Activated T-cell treated with anti-CD3 and anti-CD28 coated beads, Interleukin-2, amount 50 U/mL, for 48 hours (primary cell): ENCODE measurements at places on chromosomes 2 and 18.

GRCh38 chr2:37975808-37976207 lies 50.7 kb downstream of the RMDN2 start:
- no peak for DNase-seq

DNA sequence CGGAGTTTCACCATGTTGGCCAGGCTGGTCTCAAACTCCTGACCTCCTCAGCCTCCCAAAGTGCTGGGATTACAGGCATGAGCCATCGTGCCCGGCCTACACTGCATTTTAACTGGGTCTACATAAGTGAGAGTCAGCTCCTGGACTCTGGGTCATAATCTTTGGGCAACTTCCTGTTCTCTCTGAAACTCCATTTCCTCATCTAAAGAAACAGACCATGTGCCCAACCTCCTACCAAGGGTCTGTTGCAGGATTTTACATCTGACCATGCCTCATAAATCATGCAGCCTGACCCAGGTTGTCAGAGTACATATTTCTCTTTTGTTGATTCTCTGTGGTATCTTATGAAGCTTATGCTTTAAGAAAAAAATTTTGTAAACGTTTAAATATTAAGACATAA lies 280.4 kb downstream of the ALPK2 start:
- DNase-seq, result no peak

- no peak for DNase-seq
Measured at GRCh38 chr2:64643838-64644457, 9.8 kb downstream of the SERTAD2 start.

GRCh38 chr2:9158786-9159779 lies 47.5 kb upstream of the ASAP2 start:
- no peak for DNase-seq

DNA sequence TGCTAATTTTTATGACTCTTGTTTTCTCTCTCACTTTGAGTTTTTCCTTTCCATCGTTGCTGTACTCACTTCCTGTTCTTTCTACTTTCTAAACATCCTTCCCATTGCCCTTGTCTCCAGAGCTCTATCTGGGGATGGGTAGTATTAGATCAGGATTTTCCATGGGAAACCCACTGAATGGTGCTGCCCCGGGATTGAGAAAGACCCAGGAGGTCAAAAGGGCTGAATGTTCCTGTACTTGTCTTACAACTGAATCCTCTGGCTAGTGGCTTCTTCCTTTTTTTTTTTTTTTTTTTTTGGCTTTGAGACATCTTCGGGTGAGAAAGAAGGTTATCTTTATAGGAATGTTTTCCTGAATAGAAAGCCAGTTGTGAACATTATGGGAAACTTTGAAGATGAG lies 364.8 kb upstream of the SLC14A2 start:
- DNase-seq, result no peak

DNA sequence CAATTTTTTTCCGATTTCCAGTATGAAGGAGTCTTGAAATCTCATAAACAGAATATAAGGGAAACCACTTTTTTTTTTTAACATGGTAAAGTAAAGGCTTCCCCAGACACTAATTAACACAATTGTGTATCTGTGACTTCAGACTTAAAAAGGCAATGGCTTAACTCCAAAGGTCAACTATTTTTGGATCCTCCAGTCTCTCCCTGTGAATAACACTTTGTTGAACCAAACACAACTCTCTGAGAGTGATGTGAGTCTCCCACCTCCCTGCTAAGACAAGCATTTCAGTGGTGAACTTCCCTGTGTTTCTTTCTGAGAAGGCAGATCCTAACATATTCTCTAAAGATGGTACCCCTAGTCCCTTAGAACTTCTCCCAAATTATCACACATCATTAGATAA lies 219.6 kb upstream of the RBBP8 start:
- no peak for DNase-seq

DNA sequence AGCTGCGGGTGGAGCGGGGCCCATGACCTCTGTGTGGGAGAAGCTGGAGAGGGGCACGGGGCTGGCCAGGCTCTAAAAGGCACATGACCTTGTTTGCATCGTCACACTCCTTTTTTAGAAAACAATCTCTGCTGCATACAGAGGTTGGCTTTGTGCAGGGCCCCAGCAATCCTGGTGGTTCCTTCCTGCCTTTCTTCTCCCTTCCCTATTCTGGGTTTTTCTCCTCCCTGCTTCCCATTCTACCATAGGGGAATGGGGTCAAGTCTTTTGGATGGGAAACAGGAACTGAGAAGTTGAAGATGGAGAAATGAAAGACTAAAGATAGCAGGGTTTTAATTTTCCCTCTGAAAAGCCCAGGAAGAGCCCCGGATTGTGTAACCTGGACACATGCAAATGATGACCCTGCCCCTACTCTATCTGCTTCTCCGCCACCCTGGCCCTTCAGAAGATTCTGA lies 53.9 kb downstream of the ASAP2 start:
- no peak for DNase-seq

- DNase-seq, result no peak
Measured at GRCh38 chr2:153971250-153971649, 99.5 kb downstream of the GALNT13 start.

DNA sequence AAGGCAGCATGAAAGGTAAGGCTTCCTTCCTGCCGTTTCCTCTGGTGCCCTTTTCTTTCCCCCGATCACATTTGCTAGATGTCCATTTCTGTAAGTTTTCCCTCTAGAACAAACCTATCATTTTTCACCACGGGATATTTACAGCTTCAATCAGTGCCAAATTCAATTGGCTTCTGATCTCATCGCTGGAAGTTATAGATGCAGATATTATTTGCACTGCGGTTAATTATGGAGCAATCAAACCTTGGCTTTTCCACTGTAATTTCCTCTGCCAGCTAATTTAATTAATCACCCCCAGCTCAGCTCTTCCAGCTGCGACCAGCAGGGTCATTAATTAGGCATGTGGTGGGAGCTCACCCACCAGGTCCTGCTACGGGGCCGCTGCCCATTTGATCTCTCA lies 86.1 kb downstream of the GBX2 start:
- DNase-seq, result no peak

GRCh38 chr2:43218702-43219382 lies 7.6 kb downstream of the ZFP36L2 start:
- peak; percentile 60 for DNase-seq

- DNase-seq, result no peak
Measured at GRCh38 chr2:224986477-224986876, 55.8 kb downstream of the DOCK10 start.

DNA sequence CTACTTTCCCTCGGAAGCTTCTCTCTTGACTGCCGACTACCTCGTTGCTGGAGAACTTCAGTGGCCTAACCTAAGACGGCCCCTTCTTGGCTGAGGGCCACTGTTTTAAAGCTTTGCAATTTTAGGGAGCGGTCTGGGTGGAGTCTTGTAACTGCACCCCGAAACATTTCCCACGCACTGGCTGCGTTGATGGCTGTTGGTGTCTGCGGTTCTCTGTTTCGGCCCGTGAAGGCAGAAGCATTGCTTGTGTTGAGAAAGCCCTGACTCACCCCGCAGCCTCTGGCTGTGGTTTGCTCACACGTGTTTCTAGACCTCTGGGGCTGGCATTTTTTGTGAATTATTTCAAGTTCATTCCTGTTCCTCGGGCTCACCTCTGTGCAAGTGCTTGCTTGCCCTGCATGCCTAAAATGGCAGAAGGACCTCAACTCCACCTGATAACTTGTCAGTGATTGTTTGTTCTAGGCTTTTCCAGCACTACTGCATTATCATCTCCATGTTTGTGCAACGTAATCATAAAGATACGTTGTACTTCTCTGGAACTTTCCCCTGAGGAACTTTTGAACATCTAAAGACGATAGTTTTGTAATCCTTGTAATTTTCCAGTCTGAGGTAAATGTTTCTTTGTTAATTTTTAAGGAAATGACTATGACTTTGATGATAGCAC lies 94.2 kb upstream of the DLX2 start:
- peak; percentile 71 for DNase-seq

DNA sequence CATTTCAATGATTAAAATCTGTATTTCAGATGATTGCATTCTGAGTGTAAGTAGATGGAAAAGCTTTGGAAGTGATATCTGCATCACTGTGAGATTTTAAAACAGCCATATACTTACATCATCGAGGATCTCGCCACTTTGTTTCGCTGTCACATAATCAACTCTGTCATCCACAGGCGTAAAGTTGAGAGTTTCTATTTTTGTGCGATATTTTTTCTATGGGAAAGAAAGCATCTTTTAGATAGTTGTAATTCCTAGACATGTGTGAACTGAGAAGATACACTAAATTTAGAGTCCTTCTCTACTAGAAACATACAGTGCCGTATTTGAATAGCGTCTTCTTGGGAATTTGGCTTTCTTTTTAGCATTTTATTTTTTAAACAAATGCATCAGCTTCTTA lies 158.8 kb downstream of the RIF1 start:
- DNase-seq, result no peak

GRCh38 chr18:34794348-34794747 lies 84.2 kb downstream of the DTNA start:
- no peak for DNase-seq

DNA sequence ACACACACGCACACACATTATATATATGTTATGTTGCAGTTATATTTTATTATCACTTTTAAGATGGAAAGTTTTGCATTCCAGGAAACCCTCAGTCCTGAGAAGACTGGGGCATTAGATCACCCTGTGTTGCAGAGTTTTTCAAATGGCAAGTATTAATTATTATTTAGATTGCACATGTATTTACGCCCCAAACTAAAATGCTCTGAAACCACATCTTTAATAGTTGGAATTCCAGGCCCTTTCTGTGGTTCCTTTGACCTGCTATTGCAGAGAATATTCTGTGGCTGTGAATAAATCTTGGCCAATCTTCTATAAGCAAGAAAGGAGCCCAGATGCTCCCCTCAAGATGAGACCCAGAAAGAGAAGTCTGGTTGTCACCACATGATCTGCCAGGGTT lies 427.0 kb upstream of the TNP1 start:
- no peak for DNase-seq

DNA sequence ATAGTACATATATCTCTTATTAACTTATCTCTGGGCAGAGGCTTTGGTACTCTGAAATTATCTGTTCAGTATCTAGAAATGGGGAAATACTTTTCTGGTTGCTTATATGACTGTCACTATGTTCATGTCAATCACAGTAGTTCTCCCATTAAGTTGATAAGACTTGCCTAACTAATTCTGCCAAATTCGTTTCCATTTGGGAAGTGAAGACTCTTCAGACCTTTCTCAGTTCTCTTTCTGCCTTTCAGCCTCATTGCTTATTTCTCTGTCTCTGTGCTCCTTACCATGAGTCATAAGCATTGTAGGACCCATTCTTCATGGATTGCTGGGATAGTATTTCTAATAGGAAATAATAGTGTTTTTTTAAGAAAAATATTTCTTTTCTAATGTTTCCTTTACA lies 113.5 kb downstream of the PHLPP1 start:
- no peak for DNase-seq

- no peak for DNase-seq
Measured at GRCh38 chr2:140311905-140312304, 1531.7 kb upstream of the NXPH2 start.

DNA sequence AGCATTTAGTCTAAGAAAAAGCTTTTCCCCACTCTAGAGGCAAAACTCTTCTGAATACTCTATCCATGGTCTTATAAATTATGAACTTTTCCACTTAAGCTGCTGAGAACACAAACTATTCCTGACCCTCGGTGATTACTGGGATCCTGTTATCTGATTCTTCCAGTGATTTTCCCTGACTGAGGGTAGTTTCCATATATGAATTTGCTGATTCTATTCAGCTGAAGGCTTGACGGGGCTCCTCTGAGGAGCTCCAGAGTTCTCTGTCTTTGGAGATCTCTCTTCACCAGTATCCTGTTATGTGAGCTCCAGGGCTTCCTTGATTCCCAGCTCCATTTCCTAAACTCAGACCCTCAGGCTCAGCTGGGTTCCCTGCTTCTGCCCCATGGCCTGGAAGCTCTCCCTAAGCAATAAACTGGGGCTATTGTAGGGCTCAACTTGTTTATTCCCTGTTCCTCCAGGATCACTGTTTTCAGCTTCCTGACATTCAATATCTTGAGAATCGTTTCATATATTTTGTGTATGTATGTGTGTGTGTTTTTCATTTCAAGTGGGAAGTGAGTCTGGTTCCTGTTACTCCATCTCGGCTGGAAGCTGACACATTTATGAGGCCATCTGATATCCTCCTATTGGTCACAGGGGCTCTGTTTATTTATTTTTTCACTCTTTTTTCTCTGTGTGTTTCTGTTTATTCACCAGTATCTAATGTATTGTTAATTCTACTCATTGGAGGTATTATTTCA lies 78.2 kb downstream of the ARHGAP28 start:
- no peak for DNase-seq

DNA sequence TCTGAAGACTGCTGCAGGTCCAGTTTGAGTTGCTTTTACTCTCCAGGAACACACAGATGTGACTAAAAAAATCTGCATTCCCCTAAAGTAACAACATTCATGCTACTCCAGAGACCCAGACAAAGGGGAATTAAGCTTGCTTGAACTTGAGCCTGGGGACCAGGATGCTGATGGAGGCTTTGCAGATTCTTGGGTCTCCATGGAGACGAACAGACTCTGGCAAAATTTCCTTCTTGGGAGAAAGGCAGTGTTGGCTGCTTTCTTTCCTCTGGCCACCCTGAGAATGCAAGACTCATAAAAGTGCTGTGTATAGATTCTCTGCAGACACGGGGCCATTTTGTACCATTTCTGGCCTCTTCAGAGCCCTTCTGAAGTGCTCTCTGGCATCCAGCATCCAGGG lies 112.0 kb downstream of the ACTR3 start:
- DNase-seq, result no peak

DNA sequence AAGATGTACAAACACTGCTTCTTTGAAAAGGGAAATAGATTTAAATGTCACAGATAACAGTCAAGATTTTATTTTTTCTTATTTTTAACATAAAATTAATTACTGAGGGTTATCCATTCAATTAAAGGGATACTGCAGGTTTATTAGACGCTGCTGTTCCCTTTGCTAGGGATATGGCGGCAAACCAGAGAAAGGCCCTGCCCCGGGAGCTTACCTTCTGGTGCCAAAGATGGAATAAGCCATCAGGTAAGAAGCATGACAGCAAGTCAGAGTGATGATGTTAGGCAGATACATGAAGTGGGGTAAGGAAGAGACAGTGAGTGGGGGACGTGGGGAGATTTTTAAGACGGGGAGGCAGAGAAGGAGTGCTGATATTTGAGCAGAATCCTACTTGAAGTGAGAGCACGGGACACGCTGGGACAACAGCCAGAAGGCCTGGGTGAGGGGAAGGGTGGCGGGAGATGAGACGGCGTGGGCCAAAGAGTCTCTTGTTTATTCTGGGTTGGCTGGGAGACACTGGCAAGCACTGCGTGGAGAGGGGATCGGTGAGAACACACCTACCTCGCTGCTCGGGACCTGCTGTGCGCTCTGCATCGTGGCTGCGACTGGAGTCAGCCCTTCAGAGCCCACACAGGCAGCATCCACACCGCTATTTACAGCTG lies 250.5 kb upstream of the TMEM200C start:
- DNase-seq, result no peak
